Myocyte (in vitro differentiated cells): ENCODE measurements at places on chromosomes 4 and X. TPM values are rescaled to one million over a fixed set of nuclear protein-coding genes. Genes with fewer than 3 reads are reported as not detected.

GRCh38 chrX:153539171-153539978 lies 21.9 kb downstream of the ATP2B3 start:
- peak; percentile 80 for DNase-seq

GRCh38 chr4:144578681-144579080 lies 67.3 kb upstream of the HHIP start:
- DNase-seq: no peak

DNA sequence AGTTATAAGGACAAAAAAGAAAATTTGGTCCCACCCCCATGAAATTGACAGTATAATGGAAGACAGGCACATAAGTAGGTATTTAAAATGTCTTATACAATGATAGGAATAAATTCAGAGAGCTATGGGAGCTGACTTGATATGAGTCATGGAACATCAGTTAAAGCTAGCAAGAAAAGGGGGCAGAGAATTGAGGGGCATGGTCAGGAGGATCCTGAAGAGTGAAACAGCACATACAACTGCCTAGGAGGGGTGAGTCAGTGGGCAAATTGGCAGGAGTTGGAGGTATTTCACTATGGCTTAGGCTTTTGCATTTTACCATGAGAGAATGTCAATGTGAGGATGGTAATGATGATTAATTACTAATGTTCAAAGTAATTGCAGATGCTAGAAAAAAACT lies 95.4 kb upstream of the BANK1 start:
- no peak for DNase-seq

- no peak for DNase-seq
Observed at GRCh38 chrX:84415140-84415539, 87.1 kb downstream of the HDX start.

GRCh38 chr4:183110244-183110643 lies 11.2 kb downstream of the WWC2 start:
- no peak for DNase-seq

DNA sequence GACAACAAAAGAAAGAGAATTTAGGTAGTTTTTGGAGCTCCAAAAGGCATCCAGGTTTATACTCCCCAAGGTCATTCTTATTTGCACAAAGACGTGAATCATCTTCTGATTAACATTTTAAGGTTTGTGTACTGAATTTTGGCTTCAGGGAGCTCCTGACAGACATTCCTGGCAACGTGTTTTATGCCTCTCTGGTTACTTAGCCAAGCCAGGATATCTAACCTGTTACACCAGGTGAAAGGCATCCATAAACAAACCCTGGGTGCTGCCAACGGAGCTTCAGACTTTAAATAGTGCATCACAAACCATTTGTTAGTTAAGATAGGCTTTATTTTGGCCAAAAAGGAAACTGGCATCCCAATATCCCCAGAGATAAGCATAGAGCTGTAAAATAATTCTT lies 997.3 kb downstream of the ARAP2 start:
- no peak for DNase-seq

DNA sequence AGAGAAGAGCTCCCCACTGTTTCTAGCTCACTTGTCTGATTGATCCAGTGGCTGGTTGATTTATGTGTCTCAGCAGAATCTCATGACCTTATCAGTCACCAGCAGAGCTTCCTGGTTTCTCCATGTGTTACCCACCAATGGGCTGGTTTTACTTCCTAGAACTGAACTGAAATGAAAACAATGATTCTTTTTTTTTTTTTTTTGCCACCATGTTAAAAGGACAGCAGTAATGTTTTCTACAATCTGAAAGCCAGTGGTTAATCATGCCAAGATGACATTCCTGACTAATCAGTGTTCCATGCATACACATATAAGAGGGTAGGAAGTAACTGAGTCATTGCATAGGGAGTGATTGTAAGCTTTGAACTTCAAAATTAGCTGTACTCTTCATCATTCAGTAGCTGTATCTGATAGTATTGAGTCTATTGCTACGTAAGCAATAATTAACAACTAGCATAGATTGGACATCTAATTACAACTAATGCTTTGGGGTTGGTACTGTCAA lies 67.7 kb downstream of the SLC4A4 start:
- no peak for DNase-seq

Gene HAUS7
- 15.8 and 36.2 TPM in 2 replicates for total RNA-seq

Gene FAAH2
- 1.0 TPM in 1 of 2 replicates, not detected in the other for total RNA-seq

Gene MTMR8
- total RNA-seq: not detected in 2 replicates
